Right forelimb (tissue), 1 donor: ENCODE measurements at places on chromosomes 4 and X.

DNA sequence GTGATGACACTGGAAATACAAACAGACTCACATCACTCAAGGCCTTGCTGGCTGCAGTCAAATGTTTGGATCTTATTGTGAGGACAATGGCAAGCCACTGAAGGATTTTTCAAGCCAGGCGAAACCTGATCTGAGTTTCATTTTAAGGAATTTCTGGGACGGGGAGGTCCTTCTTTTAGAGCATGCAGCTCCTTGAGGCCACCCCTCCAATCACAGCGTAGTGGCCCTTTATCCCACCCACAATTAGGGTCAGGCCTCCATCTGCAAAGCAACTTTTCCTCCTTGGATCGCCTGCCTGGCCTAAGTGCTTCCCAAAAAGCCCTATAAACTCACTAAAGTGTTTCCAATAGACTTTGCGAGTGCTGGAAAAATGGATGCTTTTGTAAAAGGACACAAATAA, 115.5 kb downstream of the EFHC2 start:
- DNase-seq: no peak

DNA sequence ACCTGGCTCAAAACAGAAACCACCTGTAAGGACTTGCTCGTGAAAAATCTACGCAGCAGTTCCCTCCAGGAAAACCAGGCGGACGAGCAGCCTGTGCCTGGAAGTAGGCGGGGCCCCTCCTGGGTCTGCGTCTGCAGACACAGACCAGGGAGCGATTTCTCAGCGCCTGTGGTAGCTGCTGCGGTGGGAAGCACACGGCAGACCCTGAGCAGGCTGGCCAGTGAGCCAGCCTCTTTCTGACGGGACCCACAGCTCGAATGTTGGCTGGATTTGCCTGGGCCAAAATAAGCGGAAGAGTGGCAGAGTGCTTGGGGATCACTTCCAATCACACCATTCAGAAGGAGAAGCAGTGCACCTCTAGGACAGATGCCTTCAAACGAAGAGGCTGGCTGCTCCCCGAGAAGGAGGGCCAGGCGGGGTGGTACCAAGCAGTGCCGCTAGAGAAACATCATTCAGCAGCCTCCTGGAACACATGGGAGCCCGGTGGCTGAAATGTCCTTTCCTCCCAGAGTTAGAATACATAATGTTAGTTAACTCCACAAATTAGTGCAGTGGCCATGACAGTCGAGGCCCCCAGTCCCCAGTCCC, 85.9 kb downstream of the GATB start:
- DNase-seq: peak; percentile 71

GRCh38 chr4:93409035-93409434, 419.5 kb upstream of the ATOH1 start:
- DNase-seq: no peak

DNA sequence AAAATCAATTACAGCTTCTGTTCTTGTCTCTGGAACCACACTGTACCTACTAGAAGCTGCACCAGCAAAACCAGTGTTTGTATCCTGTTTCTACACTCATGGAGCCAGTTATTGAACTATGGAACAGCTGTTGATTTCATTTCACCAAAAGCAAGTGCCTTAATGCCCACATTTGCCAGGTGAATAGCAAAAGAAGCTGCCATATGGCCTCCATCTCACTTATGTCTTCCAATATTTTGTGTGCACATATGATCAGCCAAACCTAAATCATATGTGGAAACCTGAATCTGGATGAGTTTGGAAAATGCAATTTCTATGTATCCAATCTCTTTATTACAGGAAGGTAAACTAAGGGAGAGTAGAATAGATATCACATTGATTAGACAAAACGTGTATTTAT, 415.8 kb upstream of the GRID2 start:
- no peak for DNase-seq

DNA sequence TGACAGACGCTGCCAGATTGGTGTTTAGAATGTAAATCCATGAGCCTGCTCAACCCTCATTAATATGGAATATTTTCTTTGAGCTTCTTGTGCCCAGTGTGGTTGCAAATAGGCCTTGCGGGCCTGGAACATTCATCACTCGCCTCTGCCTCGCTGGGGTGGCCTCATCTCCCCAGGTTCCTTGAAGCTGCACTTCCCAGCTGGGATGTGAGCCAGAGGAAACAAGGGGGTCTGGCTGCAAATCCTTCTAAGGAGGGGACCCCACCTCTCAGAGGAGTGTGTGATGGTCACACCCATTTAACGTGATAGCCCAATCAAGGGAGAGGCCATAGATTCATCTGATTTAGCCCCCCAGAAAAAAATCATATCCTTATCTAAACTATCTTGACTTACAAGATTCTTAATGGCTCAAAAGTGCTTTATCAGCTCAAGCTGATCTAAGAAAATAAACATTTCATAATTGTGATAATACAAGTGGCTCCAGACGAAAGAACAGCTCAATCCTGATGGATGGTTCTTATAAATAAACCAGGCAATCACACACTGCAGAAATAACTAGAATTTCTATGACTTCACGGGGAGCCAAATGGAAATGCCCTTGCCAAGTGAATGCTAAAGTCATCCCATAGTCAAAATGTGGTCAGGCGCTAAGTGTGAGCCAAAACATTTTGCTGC, 189.9 kb downstream of the PTTG2 start:
- DNase-seq: no peak

DNA sequence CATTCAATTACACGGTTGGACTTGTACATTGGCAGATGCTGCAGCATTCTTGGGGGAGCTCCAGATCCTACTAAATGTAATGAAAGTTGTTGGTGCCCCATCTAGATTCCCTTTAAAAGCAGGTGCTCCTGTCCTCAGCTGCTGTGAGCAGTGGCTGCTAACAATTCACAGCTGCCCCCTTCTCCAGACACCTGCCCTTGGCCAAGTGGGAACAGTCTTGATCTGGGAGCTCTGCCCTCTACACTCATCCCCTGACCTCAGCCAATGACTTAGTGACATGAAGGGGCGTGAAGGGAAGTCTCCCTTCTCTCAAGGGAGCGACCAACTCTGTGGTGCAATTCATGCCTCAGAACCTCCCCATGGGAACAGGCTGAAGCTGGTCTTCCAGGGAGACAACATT, 125.7 kb downstream of the EIF4E start:
- DNase-seq: no peak

DNA sequence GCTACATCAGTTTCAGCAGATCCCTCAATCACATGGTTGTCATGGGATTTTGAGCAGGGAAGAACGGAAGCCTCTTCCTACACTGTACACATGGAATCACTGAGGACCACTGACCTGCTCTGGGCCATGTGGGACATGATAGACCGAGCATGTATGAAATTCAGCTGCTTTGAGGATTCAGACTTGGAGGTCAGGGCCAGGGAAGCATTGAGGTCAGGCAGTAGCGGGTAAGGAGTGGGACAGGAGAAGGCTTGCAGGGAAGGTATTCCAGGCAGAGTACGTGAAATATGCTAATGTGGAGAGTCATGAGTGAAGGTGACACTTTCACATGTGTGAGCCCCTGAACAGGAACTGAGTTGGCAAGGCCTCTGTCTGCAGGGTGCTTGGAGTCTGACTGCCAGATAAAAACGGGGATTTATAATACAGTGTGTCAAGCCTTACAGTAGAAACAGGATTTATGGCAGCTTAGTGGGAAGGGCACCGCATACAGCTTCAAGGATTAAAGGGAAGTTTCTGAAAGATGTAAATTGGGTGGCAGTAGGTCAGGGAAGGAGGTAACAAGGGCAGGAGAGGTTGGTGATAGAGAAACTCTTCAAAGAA, 111.7 kb downstream of the STK32B start:
- DNase-seq: no peak

DNA sequence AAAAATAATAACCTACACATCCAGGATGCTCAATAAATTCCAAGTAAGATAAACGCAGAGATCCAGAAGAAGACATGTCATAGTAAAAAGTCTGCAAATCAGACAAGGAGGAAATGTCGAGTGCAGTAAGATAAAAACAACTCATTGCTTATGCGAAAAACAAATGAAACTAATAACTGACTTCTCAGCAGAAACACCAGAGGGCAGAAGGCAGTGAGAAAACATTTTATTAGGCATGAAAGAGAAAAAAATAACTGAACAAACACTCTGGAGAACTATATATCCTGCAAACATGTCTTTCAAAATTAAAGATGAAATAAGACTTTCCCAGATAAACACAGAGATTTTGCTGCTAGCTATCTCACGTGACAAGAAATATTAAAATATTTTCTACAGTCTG, 201.3 kb upstream of the CTSO start:
- no peak for DNase-seq

- DNase-seq: no peak
These were observed 200.1 kb upstream of the PPARGC1A start for GRCh38 chr4:24089851-24090534.

DNA sequence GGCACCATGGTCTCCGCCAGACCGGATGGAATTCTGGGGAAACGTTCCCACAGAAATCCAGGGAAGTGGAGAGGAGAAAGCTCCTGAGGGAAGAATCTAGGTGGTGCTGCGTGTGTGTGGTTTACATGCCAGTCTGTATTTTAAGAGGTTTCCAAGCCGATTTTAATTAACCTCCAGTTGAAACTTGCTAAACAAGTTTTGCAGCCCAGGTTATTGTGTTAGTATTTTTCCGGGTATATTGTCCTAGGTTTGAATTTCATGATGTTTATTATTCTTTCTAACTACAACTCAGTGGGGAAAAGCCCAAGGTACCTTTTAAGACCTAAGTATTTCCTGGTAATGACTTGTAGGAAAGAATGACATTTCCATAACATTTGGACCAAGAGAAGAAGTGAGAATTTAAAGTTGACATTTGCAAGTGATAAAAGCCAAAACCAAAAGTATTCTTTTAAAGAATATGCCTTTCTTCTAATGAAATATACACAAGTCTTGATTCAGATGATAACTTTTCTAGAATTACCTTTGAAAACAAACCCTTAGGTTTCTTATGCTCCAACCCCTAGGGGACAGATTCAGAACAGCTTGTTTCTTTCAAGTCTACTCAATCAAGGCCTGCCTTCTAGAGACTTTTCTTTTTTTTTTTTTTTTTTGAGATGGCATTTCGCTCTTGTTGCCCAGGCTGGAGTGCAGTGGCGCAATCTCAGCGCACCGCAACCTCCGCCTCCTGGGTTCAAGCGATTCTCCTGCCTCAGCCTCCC, 14.6 kb downstream of the SAT1 start:
- DNase-seq: no peak

DNA sequence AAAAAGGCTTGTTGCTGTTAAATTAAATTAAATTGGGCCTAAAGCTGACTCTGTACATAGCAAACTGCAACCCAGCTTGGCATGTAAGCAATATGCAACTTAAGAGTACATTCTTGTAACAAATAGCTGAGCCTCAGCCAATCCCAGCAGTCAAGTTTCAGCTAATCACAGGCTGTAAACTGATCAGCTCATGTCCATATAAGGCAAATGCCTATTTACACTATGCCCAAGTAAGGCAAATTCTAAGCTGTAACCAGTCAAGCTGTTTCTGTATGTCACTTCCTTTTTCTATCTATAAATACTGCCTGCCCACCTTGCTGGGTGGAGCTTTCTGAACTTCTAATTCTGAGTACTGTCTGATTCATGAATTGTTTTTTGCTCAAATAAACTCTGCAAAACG, 429.1 kb upstream of the FTHL17 start:
- DNase-seq: no peak

GRCh38 chr4:94507708-94508107, 56.0 kb downstream of the PDLIM5 start:
- DNase-seq: no peak

GRCh38 chrX:8870411-8870810, 69.2 kb upstream of the FAM9A start:
- DNase-seq: no peak
